ENCODE measurements at places on chromosomes 7 and 10.

GRCh38 chr10:59099481-59099880 lies 77.0 kb upstream of the PHYHIPL start:
- no peak for DNase-seq

DNA sequence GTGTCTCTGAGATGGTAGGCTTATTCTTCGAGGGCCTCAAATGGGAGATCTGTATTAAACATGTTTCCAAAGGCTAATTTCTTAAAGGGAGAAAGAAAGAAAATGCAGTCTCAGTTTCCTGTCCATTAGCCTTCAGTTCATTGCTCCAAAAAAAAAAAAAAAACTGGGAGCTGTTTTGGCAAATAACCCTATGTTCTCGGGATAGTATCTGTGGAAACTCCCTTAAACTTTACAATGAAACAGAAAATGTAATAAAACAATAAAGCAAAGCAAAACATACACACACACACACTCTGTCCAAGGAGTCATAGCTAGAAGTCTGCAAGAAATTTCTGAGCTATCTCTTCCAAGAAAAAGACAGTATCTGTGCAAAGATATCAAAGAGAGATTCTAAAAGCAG lies 172.5 kb upstream of the CELF2 start:
- DNase-seq = no peak

DNA sequence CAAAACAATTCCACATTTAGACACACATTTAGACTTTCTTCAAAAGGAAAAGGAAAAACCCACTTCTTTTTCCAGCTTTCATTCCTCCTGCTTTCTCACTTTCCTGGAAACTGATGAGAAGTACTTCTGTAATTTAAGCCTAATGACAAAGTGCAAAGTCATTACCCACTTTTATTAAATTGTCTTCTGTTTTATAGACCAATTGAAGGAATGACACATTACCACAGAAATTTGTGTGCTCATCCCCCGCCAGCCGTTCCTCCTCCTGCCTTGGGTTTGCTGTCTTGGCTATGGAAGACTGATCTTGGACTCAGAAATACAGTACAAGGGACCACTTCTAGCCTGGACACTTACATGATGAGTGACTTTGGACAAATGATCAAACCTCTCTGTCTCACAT lies 717.8 kb downstream of the SORCS3 start:
- DNase-seq = no peak

- DNase-seq = no peak
Measured at GRCh38 chr7:102152672-102153598, 133.7 kb upstream of the SH2B2 start.

- DNase-seq = no peak
Measured at GRCh38 chr7:139694389-139694676, 83.5 kb downstream of the HIPK2 start.

GRCh38 chr10:49498425-49498824 lies 40.5 kb downstream of the ERCC6 start:
- DNase-seq = no peak

DNA sequence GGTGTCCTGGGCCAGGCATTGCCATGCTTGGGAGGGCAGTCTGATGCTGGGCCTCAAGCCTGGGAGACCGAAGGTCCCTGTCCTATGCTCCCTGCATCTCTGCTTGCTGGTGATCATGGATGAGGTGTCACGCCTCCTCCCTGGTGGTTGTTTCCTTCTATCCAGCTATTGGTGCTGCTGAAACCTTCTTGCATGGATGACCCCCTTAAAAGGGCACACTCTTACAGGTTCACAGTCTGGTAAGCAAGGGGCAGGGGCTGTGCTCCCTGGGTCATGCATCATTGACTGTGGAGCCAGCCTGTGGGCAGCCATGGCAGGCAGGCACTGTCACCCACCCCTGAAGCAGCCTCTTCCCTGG lies 36.8 kb upstream of the SLC29A3 start:
- no peak for DNase-seq

DNA sequence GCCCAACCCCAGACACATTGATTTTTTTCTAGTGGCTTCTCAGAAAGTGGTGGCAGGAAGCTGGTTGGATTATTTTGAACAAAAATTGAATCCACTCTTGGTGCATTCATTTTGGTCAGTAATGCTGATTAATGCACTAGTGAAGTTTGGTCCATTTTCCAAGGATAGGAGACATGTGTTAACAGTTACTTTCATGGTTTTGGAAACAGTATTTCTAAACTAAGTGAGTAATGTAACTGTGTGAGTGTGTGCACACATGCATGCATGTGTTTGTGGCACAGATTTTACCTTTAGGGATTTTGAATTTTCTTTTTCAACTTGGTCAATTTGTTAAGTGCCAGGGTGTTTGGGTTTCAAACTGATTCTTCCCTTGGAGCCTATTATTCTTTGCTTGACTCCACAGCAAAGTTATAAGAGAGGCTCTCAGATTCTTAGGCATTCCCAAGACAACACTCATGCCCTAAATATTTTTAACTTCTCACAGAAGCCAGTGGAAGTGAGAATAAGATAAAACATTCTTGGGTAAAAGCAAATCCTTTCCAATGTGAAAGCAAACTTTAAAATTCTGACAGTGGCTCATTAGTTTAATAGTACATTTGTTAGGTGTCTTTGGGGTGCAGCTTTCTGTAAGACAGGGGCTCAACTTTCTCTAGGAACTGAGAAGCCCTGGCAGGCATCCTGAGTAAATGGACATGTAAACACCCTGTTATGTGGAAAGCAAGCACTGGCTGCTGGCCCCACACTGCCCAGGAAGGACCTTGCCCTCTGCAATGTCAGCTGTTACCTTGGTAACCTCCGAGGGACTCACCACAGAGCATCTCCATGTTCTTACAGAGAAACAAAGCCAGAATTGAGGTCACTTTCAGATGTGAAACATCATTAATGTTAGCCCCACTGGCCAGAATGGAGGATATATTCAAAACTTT lies 68.4 kb downstream of the ASAH2B start:
- no peak for DNase-seq

DNA sequence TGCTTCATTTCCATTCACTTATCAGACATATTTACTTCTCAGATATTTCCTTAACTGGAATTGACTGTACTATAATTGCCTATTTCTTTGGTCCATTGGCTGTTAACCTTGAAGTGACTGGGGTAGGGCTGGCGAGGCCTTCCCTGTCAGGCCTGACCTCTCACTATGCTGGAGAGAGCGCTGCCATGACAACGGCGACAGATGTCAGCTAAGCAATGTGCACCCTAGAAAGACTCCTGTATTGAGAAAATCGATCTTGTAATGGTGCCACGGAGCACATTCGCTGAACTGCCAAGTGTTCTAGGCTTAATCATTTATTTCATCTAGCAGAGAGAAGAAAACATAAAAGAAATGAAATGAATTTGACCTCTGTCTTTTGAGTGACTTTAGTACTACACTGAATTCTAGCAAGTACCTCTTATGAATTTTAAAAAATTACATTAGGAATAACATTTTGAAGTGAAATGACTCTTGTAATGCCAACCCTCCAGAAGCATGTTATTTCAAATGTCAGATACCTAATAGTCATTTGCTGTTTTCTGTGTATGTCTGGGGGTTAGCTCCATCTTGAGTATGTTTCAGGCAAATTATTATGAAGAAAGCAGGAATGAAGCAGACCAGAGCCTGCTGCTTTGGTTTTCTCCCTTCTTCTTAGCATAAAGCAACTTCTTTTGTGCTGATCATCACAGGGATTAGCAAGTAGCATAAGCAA lies 148.0 kb downstream of the SNX10 start:
- no peak for DNase-seq

- DNase-seq = no peak
Measured at GRCh38 chr10:43136995-43137716, 1.1 kb upstream of the CSGALNACT2 start.

DNA sequence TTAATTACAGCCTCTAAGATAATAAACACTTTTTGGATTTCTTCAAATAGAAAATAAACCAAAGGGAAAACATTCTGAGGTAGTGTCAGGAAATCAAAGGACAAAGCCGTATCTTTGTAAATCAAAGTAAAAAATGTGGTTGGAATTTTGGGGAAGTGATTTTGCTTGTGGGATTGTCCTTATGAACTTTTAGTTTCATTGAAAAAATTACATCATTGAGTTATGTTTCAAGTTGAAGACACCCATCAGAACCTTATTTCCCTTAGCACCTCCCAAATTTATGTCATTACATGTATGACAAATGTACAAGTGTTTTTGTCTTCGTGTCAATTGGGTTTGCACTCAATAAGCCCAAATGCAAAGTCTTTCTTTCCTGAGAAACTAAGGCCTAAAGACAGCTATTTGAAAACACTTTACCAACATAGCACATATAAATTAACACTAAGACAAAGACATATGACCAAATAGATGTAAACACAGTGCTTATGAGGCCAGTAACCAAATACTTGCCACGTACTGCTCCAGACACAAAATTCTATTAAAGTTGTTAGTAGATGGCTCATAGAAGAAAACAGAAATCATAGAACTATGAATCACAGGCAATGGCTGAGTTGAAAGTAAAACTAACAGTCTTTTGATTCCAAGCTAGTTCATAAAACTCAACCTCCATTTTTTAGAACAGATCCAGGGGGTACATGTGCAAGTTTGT lies 26.9 kb upstream of the LAMB4 start:
- no peak for DNase-seq

GRCh38 chr10:69492746-69493462 lies 41.6 kb downstream of the TSPAN15 start:
- DNase-seq = no peak

DNA sequence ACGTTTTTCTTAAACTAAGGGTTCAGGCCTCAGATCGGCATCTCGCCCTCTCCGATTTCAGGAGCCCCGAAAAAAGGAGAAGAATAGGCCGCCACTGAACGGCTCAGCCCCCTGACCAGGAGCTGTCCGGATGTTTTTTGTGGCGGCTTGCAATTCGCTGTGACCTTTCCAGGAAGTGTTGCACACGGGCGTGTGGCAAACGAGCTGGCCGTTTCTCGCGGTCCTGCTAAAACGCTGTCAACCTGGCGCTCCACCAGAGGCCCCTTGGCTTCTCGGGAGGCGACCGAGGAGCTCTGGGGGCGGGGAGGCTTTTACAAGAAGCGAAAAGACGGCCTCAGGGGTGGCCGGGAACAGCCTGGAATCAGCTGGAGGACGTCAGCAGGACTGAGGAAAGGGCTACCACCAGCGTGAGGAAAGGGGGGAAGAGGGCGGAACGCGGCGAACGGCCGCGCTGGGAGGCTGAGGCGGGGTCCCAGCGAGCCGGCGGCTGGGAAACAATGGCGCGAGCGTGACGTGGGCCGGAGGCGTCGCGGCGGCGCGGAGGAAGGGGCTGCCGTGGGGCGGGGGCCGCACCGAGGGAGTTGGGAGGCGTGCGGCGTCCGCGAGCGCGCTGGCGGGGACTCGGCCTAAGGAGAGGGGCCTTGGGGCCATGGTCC lies 493 bp downstream of the NT5C2 start:
- peak; percentile 12 for DNase-seq

DNA sequence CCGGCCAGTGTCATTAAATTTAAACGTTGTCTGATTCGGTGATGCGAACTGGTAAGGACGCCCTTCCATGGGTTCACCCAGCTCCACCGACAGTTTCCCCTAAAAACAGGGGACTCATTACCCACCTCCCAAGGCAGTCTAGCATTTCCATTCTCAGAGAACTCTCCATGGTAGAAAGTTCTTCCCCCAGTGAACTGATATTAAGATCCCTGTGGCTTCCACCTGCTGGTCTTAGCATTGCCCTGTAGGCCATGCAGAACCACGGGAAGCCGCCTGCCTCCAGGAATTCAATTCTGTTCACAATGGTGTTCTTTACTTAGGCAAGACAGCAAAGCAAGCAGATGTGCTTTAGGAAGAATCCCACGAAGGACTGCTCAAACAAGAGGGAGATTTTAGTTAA lies 128.9 kb upstream of the NANOS1 start:
- DNase-seq = no peak

DNA sequence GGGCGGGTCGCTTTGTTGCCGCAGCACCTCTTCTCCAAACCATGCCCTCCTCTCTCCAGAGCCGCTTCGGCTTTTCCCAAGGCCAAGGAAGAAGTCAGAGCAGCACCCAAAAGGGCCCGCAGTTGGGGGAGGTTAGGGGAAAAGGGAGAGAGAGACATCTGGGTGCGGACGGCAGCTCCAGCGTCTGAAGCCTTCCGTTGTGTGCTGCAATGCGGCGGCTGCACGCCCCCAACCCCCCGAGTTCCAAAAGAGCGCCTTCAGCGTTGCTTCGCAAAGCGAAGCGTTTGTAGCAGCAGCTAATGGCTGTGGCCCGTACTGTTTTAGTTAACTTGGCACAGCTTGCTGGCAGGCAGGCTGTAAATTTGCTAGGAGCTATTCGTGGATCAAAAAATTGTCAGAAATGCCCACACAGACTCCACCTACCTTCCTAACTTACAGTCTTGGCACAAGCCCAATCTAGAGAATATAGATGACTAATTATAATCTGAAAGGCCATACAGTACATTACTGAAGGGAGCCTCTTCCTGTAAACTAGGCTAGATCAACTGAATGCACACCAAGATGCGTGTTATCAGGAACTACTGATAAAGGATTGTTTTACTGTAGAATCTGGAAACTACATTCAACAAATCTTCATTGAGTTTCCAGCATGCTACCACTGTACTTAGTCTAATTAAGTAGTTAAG lies 1.1 kb upstream of the KBTBD2 start:
- no peak for DNase-seq

GRCh38 chr7:91866599-91867148 lies 13.8 kb downstream of the MTERF1 start:
- DNase-seq = no peak

GRCh38 chr7:99733448-99733847 lies 1.5 kb downstream of the CYP3A7 start:
- DNase-seq = no peak

All from stimulated activated CD4-positive, alpha-beta T cell treated with anti-CD3 and anti-CD28 coated beads, Interleukin-1b, Interleukin-23, amount 100 ng/mL, for 1 hour (primary cell).